Lower lobe of right lung (tissue), 2 donors: ENCODE measurements at places on chromosomes 4 and X. TPM values are rescaled to one million over a fixed set of nuclear protein-coding genes. Genes with fewer than 3 reads are reported as not detected.

The PPP3CA gene
- total RNA-seq = 50.2 TPM

The EVC2 gene
- total RNA-seq = 4.9 TPM

The FGFBP2 gene
- 5.1 TPM for total RNA-seq

The HSFX1 gene
- 2.2 TPM for total RNA-seq

The FRAS1 gene
- 9.2 TPM for total RNA-seq

The TRIM2 gene
- 32.6 TPM for total RNA-seq

The CCNA2 gene
- 2.2 TPM for total RNA-seq
